ENCODE measurements at places on chromosomes 3 and 15.
A peak's percentile ranks its signal among the peaks of the same experiment; 100 is the strongest.

DNA sequence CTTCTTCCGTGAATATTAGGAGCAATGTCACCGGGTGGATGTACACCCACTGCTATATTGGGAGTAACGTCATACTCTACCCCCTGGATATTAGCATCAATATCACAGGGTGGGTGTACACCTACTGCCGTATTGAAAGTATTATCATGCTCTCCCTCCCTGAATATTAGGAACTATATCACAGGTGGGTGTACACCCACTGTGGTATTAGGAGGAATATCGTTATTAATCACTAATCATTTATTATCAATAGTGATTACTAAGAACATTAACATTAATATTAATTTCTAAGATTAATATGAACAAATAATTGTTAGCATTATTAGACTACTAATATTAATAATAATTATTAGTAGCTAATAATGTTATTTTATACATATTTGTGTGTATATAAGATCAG lies 21.4 kb upstream of the BMF start:
- DNase-seq, result no peak

DNA sequence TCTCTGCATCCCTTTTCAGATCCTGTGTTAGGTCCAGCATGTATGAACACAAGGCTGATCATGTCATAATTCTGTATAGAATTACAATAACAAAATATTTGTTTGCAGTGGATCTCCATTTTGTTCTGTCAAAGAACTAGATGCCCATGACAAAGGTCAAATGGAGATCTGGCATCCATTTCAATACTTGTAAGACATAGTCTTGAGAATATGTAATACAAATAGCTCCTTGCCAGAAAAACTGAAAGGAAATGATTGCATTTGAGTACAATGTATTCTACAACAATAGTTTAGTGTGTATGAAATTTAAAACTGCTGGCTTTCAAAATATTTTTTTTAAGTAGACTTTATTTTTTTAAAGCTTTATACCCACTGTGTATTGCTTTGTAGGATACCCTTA lies 101.1 kb downstream of the CMSS1 start:
- no peak for DNase-seq

DNA sequence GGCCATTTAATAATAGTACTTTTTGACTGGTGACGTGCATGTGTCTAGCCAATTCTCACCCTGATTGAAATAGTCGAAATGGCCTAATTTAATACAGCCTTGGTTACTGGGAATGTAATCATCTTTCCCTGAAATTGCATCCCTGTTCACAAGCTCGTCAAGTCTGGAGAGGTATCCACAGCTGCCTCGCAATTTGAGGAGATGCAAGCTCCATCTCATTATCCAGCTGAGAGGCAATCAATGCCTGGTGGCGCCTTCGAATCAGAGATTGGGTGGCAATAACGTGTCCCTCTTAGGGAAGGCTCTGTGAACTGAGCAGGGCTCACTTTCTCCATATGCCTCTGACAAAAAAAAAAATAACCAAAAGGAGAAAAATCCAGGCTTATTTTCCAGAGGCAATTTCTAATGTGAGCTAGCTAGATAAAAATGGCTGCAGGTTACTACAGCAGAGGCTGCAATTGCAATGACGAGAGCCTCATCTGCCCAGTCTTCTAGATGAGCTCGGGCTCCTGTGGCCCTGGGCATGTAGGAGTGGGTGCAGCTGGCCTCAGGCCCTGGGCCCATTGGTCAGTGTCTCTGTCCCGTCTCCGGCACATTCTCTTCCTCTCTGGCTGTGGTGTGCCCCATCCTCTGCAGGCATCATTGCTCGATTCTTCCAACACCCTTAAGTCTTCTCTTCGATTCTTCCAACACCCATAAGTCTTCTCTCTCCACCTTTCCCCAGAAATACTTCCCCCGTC lies 487.5 kb downstream of the GABRG3 start:
- no peak for DNase-seq

- no peak for DNase-seq
Observed at GRCh38 chr3:178585454-178585853, 49.2 kb downstream of the KCNMB2 start.

DNA sequence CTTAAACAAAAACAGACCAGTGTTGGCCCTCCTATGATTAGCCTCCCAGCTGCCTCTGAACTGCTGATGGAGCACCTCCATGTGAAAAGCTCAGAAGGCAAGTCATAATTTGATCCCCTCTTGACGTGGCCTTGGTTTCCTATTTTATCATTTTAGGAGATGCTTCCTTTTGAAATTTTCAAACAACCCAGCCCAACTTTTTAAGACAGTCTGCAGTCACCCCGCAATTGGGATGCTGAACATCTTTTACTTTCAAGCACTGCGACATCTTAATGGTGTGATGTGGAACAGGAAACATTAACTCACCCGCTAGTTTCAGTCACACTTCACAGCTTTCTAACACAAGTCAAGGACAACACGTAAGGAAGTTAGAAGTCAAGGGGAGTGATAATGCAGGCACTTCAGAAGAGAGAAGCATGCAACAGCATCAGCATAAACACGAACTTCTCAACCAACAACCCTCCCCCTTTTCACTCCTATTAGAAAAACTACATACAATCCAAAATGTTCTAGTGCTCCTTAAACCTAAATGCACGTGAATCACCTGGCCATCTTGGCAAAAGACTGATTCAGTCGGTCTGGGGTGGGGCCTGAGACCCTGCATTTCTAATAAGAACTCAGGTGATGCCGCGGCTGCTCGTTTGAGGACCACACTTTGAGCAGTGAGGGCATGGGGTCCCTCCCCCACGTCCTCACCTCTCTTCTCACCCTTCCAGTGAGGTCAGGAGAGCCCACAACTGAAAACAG lies 161.5 kb downstream of the FOXP1 start:
- DNase-seq, result peak; percentile 79

- no peak for DNase-seq
Observed at GRCh38 chr3:171453180-171453886, 6.9 kb downstream of the TNIK start.

DNA sequence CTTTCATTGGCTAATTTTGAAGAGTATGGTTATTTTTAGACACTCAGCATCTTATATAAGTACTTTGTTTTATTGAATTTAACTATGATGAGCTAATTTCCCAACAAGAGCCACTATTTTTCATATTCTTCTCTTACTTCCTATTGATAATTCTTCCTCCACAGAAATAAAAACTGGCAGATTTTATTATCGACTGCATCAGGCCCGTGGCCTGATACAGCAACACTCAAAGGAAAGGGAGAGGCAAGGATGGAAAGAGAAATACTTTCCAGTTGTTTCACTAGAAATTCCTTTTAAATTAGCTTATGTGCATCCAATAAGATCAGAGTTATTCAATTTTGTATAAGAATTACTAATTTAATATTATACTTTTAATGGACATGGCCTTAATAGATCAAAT lies 886.3 kb downstream of the ROBO1 start:
- DNase-seq, result no peak

DNA sequence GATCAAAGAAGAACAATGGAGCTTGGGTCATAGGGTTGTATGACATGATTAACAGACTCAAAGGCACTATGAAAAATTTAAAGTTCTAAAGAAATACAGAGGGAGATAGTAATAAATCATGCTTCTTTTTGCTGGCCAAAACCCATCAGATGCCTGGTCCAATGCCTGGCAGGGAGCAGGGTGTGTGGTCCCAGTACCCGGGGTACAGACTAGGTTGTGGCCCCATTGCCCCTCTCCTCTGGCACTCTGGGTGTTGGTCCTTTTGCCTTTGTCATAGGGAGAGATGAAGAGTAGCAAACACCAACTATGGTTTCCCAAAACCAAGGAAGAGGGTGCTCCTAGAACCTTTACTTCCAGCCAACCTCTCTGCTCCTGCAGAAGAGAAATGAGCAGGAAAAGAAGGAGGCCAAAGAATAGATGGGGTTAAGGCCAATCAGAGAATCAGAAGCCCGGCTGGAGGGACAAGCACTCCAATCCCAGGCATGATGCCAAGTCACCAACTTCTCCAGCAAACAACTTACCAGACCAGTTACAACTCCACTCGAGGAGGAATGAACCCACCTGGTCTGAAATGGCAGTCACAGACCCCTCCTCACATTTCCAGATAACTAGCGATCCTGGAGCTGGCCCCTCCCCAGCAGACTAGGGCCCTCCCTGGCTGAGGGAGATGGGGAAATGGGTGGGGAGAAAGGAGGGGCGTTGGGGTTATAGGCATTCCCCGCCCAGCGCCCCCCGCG lies 1.8 kb downstream of the IGDCC3 start:
- DNase-seq, result no peak

DNA sequence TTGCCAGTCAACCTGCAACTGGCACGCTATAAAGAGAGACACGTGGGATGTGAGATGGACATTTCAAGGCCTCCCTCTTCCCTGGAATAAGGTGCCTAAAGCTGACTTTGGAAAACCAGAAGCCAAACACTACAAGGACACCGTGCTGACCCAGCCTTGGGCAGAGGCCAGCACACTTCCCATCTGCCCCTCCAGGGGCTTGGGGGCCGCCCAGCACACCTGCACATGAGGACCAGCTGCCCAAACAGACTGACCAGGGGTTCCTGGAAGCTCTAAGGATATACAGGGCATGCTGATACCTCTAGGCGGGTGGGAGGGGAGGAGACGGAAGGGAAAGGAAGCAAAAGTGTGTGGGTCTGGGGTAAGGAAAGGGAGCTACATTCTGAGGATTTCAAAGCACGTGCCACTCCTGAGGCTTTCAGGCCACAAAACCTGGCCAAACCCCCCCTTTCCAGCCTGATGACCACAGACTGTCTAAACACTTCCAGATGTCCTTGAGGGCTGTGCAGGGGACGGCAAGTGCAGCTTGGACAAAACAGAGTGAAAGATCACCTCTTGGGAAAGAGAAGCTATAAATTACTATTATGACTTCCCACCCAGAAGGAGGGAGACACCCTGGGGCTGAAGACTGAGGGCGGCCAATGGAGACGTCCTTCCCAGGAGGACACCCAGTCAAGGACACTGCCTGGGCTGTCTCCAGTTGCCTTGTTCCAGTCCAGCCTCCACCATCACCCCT lies 57.9 kb downstream of the ADCY5 start:
- no peak for DNase-seq

DNA sequence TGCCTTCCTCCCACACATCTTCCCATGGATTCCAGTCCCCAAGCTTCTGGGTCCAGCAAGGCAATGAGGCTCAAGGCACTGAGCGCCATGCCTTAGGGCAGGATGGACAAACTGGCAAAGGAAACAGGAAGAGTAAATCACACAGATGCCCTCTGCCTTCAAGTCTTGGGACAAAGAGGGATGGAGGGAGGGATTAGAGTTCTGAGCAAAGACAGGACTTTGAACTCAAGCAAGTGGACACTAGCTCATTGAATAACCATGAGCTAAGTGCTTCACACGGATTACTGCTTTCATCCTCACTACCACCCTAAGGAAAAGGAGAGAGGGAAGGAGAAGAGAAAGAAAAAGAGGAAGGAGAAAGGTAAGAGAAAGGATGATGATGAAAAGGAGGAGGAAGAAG lies 7.6 kb upstream of the THBS1 start:
- no peak for DNase-seq

GRCh38 chr3:130548356-130548755 lies 31.4 kb downstream of the COL6A6 start:
- DNase-seq, result no peak

- DNase-seq, result no peak
Observed at GRCh38 chr15:76330080-76330680, 6.4 kb upstream of the ISL2 start.

Measured in stimulated activated naive CD8-positive, alpha-beta T cell treated with anti-CD3 and anti-CD28 coated beads, Interleukin-15, amount 100 ng/mL, for 72 hours (primary cell).